ENCODE measurements at places on chromosomes 16 and 17.

DNA sequence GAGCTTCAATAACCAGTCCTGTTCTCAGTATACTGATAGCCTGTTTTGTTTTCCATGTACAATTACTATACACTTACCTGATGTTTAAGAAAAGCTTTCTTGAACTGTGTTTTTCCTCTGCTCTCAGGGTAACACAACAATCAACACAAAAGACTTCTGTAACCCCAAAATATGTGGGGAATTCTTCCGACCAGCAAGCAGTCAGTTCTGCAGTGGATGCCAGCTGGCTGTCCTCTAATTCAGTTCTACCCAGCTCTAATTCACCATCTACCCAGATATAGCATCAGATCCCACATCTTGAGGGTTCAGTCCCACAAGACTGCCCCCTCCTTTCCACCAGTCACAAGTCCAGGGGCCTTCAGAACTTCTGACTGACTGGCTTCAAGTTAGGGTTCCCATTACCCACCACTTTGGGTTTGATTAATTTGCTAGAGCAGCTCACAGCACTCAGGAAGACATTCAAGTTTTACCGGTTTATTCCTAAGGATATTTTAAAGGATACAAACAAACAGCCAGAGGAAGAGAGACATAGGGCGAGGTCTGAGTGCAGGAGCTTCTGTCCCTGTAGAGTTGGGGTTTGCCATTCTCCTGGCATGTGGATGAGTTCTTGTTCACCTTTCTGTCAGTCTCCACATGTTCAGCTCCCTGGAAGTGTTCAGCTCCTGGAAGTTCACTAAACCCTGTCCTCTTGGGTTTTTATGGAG, 178.2 kb downstream of the CHD9 start:
- no peak for DNase-seq

- DNase-seq = no peak
These were observed 9.7 kb upstream of the NKD1 start for GRCh38 chr16:50538411-50539052.

DNA sequence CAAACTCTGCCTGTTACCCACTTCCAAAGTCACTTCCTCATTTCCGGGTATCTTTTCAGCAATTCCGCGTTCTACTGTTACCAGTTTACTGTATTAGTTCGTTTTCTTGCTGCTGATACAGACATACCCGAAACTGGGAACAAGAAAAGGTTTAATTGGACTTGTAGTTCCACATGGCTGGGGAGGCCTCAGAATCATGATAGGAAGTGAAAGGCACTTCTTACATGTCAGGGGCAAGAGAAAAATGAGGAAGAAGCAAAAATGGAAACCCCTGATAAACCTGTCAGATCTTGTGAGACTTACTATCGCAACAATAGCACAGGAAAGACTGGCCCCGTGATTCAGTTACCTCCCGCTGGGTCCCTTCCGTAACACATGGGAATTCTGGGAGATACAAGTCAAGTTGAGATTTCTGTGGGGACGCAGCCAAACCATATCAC, 30.9 kb downstream of the PAFAH1B1 start:
- DNase-seq = no peak

GRCh38 chr16:3187798-3188674, at the start of gene OR1F1:
Gene OR1F1 (plus strand): TSS chr16:3188204.
- no peak for DNase-seq

DNA sequence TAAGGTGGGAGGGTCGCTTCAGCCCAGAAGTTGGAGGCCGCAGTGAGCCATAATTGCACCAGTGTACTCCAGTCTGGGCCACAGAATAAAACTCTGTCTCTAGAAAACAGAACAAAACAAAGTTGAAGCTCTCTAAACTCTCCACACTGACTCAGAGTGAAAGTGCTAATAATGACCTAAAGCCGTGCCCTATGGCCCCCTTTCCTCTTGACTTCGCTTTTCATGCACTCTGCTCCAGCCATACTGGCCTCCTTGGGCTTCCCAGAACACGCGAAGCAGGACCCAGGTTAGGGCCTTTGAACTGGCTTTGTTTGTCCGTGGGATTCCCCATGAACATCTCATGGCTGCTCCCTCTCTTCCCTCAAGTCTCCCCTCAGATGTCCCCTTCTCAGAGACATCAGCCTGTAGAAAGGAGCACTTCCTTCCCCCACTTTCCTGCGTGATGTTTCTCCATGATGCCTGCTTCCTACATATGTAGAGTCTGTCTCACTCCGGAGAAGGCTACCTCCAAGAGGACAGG, 18.6 kb upstream of the SPN start:
- DNase-seq = no peak

DNA sequence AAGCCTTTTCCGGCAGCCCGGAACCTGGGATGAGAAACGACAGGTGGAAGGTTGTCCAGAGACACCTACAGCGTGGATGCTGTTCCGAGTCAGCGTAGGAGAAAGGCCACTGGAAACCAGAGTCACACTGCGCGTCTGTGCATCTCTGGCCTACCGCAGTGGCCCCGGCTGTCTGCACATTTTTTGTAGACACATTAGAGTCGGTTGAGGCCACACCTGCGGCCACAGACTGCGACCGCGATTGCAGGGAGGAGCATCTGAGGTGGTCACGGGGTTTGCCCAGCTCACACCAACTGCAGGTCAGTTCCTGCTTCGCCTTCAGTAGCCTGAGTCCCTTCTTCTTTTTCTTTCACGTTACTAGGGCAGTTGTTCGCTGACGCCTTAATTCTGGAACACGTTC, 52.4 kb downstream of the WDR45B start:
- DNase-seq = no peak

- no peak for DNase-seq
These were observed 73.2 kb upstream of the RPL38 start for GRCh38 chr17:74130276-74130675.

DNA sequence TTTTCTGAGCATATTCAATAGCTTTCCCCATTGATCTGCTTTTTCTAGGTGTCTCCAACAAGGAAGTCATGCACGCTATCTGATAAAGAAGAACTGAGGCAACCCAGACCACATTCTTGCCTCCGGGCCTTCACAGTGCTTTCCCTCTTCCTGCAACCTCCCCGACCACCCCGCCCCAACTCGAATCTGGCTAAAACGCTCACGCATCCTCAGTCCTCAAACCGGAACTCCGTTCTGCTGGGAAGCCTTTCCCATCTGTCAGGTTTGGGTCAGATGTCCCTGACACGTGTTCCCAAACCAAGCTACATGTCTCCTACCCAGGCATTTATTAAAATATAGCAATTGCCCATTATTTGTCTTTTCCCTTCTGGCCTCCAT, 112.7 kb downstream of the VPS53 start:
- DNase-seq = no peak
